EL (cell line): ENCODE measurements at places on chromosomes 6 and 20.
A peak's percentile ranks its signal among the peaks of the same experiment; 100 is the strongest.

DNA sequence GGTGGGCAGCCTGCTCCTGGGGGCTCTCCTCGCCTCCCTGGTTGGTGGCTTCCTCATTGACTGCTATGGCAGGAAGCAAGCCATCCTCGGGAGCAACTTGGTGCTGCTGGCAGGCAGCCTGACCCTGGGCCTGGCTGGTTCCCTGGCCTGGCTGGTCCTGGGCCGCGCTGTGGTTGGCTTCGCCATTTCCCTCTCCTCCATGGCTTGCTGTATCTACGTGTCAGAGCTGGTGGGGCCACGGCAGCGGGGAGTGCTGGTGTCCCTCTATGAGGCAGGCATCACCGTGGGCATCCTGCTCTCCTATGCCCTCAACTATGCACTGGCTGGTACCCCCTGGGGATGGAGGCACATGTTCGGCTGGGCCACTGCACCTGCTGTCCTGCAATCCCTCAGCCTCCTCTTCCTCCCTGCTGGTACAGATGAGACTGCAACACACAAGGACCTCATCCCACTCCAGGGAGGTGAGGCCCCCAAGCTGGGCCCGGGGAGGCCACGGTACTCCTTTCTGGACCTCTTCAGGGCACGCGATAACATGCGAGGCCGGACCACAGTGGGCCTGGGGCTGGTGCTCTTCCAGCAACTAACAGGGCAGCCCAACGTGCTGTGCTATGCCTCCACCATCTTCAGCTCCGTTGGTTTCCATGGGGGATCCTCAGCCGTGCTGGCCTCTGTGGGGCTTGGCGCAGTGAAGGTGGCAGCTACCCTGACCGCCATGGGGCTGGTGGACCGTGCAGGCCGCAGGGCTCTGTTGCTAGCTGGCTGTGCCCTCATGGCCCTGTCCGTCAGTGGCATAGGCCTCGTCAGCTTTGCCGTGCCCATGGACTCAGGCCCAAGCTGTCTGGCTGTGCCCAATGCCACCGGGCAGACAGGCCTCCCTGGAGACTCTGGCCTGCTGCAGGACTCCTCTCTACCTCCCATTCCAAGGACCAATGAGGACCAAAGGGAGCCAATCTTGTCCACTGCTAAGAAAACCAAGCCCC lies 16.0 kb downstream of the SLC2A10 start:
- no peak for DNase-seq

GRCh38 chr6:121765060-121765459 lies 329.6 kb downstream of the GJA1 start:
- DNase-seq: peak; percentile 31

DNA sequence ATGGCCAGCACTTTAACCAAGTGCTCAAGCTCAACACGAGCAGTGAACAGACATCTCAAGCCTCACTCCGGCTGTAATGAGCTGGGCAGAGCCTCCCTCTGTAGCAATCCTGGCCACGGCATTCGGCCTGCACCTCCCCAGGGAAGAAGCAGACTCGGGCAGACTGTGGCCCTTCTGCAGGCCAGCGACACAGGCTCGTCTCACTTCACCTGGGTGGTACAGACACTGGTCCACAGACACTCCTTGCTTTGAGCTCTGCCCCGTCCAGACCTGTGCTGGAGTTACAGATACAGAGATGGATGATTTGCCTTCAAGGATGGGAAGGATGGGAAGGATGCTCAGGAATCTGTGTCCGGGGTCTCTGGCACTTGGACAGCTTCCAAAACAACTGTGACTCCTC lies 300.9 kb downstream of the PREX1 start:
- no peak for DNase-seq

DNA sequence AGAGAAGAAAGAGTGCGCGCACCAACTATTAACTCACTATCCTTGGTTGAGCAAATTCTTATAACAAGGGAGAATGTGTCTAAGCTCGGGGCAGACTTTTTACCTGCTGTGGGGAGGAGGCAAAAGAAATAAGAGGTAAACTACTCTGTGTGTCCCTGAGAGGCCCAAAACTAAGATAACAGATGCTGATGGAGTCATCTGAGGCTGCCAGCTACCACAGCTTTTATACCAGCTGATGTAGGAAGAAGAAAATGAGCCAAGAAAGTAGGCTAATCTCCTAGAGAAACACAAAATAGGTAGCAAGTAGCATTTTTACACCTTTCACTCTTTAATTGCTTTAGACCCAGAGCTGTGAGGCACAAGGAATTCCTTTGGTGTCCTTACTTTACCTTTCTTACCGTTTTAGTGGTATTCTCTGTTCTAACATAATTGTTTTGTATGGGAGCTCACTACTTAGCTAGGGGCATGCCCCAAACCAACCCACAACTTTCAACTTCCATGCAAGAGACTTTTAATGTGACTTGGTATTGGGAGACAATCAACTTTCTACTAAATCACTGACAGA lies 27.8 kb upstream of the PIM1 start:
- DNase-seq: no peak
